RWPE2 (cell line): ENCODE measurements at places on chromosomes 11 and 22.

- DNase-seq, result no peak
Observed at GRCh38 chr11:83918476-83918875, 632.3 kb upstream of the CCDC90B start.

GRCh38 chr22:21599053-21599893, 30.5 kb downstream of the YDJC start:
- DNase-seq, result no peak

DNA sequence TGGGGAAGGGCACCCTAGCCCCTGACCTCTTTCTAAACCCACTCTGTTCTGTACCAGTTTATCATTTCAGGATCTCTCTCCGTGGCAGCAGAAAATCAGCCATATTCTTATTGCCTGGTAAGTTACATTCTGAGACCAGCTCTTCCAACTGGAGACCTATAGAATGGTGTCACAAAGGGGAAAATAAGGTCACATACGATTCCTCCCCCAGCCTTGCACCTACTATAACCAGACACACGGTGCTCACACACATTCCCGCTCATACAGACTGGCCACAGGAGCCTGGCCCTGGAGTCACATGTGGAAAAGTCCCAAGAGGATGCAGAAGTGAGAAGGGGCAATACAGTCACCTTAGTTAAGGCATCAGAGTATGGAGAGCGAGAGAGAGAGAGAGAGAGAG, 7.5 kb downstream of the MS4A8 start:
- DNase-seq, result no peak

DNA sequence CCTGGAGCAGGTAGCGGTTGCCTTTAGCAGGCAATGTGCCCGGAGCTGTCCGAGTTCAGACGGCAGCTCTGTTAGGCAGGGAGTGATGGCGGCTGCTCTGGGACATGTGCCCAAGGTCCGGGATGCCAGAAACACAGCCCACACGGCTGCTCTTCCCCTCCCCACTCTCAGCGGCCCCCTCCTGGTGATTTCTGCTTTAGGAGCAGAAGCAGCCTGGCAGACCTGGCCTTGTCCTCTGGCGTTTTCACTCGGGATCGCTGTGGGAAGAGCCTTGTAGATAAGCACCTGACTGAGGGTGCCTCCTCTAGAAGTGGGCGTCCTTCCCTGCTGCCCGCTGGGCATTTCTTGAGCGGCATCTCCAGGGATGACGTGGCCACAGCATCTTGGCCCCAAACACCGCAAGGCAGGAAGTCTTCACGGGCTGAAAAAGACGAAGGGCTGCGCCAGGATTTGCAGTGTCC, 392.2 kb downstream of the TBC1D22A start:
- DNase-seq, result no peak

DNA sequence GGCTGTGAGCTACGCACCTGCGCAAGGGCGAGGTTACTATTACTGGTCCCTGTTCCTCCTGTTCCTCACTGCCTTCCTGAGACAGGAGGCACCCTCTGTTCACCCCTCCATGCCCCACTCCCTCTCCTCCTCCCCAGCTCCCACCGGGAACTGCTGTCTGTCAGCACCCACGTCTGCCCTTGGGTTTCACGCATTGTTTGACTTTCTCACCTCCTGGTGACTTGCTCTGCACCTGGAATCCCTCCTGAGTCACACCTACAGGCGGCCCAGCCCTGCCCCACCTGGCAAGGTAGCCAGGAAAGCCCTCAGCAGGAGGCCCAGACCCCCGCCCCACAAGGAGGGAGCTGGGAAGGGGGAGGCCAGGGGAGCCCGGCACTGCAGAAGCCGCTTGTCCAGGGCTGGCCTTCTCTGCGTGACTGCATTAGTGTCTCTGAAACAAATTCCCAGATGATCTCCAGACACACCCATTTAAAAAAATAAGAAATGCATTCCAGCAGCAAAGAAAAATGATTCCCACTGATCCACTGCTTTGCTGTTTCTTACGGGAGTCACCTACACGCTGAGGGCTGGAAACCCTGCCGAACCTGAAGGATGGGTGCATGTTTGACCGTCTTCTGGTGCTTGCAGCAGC, 86.4 kb downstream of the CELSR1 start:
- no peak for DNase-seq

GRCh38 chr22:49240472-49240871, 587.2 kb downstream of the BRD1 start:
- no peak for DNase-seq

DNA sequence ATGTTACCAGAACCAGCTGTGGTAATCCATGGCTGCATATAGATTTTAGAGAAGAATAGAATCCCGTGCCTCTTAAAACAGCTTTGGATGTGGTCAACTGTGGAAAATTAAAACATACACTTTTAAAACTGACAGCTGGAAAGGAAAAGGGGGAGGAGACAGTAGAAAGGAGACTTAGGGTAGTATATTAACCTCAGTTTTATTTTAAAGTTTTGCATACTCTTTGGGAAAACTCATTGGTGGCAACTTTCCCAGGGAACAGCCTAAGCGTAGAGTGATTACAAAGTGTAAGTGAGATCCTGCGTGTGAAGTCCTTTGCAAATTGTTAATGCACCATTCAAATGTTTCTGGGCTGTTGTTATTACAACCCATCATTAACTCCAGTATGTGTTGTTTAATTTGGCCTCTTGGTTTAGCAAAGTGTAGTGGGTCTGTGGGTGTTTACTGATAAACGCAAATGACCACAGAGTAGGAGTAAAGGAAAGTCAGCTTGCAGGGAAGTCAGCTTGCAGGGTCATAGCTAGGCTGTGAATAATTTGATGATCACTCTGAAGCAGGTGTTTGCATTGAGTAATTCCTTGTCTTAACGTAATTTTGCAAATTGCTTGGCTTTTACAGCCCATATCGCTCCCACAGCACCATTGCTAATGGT, 88.0 kb upstream of the DBX1 start:
- DNase-seq, result no peak

DNA sequence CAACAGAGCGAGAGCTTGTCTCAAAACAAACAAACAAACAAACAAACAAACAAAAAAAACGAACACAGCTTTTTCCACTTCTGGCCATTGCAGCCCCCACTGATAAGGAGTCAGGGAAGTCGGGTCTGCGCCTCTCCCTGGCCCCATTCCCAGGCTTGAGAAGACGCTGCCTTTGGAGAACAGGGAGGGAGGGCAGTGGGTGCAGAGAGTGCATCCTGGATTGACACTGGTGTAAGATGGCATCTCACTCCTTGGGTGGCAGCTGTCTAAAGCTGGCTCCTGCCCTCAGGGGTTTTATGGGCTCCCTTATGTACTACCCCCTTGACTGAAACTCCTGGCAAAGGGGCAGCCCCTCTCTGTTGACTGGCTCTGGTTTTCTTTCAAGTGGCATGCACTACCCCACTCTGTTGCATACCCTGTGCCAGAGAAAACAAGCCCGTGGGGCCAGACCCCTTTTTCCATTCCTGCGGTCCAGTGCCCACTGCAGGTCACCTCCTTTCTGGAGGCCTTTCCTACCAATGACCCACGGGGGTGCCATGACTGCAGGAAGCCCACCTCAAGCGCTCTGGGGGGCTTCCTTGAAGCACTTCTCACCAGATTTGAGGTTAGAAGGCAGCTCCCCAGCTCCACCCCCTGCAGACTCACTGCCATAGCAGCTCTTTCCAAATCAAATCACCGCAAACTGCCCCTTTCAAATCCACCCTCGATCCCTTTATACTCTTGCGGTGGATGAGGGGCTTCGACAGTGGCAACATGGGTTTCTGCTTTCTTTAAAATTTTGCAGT, 12.7 kb downstream of the DRAP1 start:
- no peak for DNase-seq

DNA sequence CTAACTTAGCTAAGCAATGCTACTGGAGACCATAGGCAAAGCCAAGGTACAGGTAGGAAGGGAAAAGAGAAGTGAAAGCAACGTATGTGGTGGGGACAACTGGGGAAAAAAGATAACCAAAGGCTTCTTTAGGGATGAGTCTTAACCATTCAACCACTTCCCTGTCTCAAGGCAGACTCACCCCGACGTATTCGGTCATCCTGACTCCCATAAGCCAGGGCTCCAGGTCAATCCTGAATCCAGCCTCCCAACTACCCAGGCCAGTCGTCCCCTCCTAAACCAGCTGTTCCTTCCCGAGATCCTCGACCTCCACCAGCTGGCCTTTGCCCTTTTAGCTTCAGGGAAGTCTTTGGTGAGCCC, 330 bp downstream of the ACP2 start:
- no peak for DNase-seq

- DNase-seq, result no peak
Observed at GRCh38 chr11:29432719-29433325, 584.0 kb downstream of the KCNA4 start.

DNA sequence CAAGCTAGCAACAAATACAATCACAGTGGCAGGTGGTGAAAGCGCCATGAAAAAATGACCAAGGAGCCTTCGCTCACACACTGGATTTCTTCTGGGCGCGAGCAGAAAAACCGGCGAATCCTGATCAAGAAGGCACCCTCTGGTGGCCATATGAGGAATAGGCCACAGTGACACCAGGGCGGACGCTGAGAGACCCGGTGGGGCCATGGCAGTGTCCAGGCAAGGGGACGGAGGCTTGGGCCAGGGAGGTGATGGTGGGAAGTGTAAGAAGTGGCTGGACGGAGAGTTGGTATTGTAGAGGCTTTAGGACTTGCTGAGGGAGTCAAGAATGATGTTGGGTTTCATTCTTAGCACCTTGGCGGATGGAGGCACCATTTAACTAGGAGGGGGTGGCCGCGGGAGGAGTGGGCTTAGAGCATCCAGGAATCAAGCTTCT, 16.9 kb upstream of the RAC2 start:
- peak; percentile 52 for DNase-seq

GRCh38 chr22:30211124-30211820, 35.3 kb downstream of the LIF start:
- no peak for DNase-seq

- no peak for DNase-seq
Observed at GRCh38 chr11:9711454-9712307, 47.8 kb downstream of the SWAP70 start.

- no peak for DNase-seq
Observed at GRCh38 chr22:46027211-46028105, 50.5 kb upstream of the WNT7B start.

- DNase-seq, result no peak
Observed at GRCh38 chr11:45530776-45531175, 134.6 kb downstream of the CHST1 start.

DNA sequence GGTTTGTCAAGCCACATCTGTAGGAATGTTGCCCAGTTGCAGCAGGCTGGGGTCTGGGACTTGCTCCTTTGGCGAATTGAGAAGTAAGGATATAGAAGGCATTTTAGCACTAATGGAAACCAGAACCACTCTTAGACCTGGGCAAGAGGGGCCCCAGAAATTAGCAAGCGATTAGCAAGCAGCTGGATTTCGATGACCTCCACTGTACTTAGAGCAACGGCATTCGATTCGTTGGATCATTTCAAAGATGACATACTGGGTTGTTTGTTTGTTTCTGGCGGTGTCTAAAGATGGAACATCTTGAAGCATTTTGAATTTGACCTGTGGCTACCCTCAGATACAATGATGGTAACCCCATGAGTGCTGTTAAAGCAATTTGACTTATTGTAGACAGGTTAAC, 1.2 kb upstream of the CDPF1 start:
- no peak for DNase-seq

GRCh38 chr11:57566905-57567514, 462 bp downstream of the UBE2L6 start:
- no peak for DNase-seq

DNA sequence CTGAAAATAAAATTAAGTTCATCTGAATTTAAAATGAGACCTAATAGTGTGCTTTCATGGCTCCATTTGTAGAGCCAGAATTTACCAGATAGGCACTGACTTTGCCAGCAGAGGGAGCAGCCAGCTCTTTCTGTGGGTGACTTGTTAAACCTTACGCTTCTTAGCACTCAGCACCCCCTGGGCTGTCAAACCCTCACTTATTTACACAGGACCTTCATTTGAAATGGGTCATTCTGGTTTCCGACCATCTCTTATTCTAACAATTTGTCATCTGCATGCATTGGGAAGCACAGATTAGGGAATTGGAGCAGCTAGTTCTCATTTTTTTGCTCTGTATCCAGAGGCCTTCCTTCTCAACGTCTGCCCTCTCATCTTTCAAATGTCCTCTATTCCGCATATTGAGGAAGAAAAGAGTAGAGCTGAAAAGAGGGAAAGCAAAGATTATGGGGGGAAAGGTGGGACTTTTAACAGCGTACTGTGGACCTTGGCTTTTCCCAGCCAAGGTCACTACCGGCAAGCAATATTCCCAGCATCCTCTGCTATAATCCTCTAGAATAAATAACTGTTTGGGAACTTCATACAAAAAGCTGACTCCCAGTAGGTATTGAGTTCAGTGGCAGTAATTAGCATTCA, 3.1 kb downstream of the ASRGL1 start:
- no peak for DNase-seq
